ENCODE measurements at places on chromosomes 5 and 9.
A peak's percentile ranks its signal among the peaks of the same experiment; 100 is the strongest.

DNA sequence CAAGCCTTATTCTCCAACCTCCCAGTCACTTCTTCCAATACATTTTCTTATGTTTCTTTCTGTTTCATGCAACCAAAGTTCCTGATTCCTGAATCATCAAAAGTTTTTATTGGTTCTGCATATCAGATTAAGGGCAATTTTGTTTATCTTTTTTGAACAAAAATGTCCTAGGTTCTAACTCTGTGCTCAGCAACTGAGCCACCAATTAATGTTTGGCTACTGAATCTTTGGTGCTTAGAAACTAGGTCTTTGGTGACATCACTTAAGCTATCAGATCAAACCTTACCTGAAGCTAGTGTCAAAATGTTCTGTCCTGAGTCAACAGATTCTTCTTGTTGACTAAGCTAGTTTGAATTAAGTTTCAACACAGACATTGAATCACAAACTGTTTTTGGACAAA, 56.1 kb downstream of the FGF18 start:
- DNase-seq = no peak

DNA sequence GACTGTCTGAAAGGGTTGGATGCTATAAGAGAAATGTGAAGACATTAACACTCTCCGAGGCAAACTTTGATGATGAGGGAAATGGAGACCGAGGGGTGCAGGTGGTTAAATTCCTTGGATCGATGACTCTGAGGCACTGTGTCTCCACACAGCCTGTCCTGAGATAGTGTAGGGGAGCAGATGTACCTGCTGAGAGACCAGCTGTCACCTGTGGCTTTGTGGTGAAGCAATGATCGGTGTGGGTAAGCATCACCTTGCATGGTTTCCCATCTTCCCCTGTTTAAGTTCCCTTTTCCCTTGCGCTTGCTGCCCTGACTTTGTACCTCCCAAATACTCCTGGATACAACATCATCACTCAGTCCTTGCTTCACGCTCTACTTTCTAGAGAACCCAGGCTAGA, 9.8 kb upstream of the MIER3 start:
- DNase-seq = no peak

DNA sequence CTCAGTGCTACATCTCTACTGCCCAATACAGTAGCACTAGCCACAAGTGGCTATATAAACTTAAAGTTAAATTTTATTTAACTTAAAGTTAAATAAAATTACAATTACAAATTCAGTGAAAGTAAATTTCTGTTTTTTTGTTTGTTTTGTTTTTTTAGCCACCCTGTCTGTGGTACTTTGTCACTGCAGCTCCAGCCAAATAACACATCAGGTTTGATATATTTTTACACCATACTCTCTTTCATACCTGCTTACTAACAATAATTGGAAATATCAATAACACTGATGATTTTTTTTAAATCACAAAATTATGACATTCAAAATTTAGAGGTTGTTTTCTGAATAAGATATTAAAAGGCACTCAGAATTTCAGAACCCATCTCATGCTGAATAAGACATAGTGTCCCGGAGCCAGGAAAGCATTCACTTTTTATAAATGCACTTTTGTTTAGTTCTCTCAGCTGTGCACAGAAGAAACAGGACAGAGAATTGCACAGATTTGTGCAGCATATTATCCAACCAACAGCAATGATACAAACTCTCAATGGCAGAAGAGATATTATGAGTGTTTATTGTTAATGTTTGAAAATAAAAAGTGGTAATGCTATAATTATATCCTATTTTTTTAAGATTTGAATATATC, 92.6 kb downstream of the EDIL3 start:
- DNase-seq = no peak

DNA sequence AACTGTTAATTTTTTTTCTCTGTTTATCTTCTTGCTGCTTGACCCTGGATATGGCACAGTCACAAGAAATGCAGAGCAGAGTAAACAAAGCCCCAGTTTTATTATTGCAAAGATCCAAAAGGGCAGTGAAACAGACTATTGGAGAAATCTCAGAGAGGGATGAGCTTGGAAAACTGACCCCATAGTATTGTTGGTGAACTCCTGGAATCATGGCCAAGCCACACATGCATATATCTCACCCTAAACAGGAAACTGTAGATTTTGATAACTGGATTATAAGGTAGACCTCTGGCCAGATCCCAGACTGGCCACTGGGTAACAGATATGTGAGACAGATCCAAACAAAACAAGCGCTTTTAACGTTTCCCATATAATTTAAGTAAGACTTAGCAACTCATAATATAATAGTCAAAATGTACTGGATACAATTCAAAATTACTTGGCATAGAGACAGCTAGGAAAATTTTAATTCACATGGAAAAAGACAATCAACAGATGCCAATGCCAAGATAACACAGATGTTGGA, 263.5 kb upstream of the SEMA6A start:
- DNase-seq = no peak

- DNase-seq = no peak
Measured at GRCh38 chr5:172832383-172833315, 1.4 kb upstream of the ERGIC1 start.

GRCh38 chr5:143509758-143510221, 106.3 kb upstream of the NR3C1 start:
- DNase-seq = no peak

- DNase-seq = no peak
Measured at GRCh38 chr5:145393426-145393825, 441.7 kb downstream of the PRELID2 start.

GRCh38 chr5:151110122-151110681, 29.4 kb upstream of the TNIP1 start:
- no peak for DNase-seq

DNA sequence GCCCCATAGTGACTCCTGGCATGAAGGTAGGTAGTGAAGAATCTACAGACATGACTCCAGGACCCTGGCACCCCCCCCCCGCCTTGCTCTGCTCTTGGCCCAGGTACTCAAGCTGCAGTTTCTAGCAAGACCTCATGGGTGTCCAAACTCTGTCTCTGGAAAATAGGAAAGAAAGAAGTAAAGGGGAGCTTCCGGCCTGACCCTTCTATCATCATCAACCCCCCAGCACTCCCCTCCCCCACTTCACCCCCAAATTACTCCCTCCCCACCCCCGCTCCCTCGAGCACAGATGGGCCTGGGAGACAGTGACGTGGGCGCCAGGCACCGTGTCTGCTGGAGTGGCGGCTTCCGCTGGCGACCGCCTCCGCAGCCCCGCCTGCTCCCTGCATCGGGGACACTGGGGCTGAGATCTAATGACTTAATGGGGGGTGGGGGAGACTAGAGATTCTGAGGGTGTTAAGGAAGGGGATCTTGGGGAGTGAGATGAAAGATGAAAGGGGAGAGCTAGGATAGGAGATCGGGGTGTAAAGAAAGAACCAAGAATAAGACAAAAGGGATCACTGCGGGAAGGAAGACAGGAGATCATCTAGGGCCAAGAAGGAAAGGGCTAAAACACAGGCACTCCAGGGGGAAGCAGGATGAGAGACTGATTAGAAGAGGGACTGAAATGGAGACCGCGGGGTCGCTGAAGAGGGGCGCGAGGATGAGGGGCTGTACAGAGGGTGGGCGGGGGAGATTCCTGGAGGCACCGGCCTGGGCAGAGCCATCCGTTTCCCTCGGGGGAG, 1.1 kb upstream of the DNAJB5 start:
- DNase-seq = peak; percentile 58

GRCh38 chr9:137694962-137695875, 76.4 kb downstream of the EHMT1 start:
- peak; percentile 30 for DNase-seq

GRCh38 chr9:74724317-74724716, 163.4 kb downstream of the TRPM6 start:
- no peak for DNase-seq

DNA sequence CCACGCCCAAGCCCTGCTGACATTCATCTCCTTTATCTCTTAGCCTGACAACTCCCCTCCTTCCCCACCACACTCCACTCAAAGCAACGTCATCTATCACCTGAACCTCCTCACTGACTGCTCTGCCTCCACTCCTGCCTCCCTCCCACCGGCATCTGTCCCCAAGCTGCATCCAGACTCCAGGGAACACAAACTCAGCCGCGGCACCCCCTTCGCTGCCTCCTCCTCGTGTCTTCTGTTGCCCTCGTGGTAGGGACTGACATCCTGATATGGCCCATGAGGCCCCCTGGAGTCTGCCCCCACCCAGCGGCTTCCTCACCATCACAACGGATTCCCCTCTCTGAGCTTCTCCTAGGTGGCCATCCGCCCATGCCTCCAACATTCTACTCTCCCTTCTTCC, 101.0 kb upstream of the TAS2R1 start:
- no peak for DNase-seq

DNA sequence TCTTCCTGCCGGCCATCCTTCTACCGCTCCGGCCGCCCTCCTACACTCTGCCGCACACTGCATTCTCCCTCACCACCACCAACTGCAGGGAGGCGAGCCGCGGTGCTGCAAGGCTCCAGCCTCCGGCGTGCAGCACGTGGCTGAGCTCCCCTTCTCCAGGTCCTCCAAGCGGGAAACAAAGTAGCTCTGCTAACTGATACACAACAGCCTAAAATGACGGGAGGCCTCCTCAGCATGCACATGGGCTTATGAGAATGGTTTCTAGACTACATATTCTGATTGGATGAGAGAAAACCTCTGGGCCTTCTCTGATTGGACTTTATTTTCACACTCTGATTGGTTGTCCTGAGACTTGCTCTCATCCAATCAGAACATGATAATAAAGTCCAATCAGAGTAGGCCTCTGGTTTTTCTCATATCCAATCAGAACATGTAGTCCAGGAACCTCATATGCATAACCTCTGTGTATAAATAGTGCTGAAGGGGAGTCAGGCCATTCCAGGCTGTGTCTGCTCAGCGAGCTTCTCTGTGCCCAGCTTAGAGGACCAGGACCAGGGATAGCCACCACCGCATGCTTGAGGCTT, 27.0 kb upstream of the ZNF354B start:
- no peak for DNase-seq

DNA sequence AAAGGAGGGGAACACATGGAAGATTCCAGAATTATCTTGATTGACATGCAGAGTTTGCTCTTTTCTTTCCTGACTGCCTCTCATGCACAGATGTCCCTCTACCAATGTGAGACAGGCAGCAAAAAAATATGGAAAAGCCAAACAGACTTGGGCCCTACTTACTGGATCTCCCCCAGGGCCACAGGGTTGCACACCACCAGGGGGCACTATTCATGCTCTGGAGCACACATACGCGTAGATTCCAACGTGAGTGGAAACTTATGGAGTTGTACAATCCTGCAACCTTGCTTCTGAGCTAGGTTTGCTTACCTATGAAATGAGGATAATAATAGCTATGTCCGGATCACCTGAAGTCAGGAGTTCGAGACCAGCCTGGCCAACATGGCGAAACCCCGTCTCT, 319.5 kb downstream of the ARHGEF28 start:
- DNase-seq = no peak

DNA sequence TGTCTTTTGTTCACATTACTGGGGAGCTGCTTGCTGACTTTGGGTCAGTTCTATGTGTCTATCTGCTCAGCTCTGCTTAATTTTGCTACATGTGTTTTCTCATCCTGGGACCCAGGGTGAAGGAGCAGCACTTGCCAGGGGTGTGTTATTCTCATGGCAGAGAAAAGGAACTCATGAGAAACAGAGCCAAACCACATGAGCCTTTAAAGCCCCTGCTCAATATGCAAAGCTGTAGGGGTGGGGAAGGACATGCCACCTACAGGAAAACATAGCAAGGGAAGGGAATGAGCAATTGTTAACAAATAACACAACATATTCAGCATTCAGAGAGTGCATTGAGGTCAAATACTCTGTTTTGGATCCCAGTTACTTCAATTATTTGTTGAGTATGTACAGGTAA, 290.9 kb downstream of the CDK5RAP2 start:
- DNase-seq = no peak

DNA sequence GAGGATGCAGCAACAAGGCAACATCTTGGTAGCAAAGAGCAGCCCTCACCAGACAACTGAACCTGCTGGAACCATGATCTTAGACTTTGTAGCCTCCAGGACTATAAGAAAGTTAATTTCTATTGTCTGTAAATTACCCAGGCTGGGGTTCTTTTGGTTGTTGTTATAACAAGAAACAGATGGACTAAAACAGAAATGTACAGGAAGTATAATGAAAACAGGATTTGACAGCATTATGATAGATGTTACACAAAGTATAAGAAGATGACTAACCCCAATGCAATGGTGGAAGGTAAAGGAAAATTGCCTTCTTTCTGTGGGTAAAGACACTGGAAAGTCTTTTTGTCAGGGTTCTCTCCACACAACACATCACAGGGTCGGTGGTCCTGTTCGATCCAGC, 204.2 kb downstream of the SGCD start:
- DNase-seq = no peak

- peak; percentile 28 for DNase-seq
Measured at GRCh38 chr9:95623640-95624039, 106.9 kb upstream of the PTCH1 start.

GRCh38 chr5:147601652-147602051, 91.8 kb upstream of the DPYSL3 start:
- DNase-seq = no peak

DNA sequence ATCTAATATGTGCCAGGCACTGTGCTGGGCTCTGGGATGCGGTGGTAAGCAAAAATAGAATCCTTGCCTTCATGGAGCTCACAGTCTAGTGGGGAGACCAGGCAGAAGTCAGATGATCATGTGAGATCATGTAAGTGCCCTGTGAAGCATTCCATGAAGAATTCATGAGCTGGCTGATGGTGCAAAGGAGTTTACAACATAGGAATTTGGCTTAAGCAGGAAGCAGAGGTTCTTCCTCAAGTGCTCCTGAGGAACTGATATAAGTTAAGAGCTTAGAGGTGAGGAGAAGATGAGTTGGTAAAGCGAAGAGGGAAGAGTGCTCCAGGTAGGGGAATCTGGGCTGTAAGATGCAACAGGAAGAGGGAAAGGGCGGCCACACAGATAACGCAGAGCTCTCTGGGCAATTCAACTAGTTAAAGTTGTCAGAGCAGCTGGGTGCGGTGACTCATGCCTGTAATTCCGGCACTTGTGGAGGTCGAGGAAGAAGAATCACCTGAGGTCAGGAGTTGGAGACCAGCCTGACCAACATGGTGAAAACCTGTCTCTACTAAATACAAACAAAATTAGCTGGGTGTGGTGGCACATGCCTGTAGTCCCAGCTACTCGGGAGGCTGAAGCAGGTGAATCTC, 78.5 kb upstream of the SPATA31D4 start:
- DNase-seq = no peak

All from EL (cell line).